HS-27A (cell line): ENCODE measurements at places on chromosomes 6 and 20.
A peak's percentile ranks its signal among the peaks of the same experiment; 100 is the strongest.

GRCh38 chr20:10005885-10006284, 28.9 kb upstream of the ANKEF1 start:
- no peak for DNase-seq

DNA sequence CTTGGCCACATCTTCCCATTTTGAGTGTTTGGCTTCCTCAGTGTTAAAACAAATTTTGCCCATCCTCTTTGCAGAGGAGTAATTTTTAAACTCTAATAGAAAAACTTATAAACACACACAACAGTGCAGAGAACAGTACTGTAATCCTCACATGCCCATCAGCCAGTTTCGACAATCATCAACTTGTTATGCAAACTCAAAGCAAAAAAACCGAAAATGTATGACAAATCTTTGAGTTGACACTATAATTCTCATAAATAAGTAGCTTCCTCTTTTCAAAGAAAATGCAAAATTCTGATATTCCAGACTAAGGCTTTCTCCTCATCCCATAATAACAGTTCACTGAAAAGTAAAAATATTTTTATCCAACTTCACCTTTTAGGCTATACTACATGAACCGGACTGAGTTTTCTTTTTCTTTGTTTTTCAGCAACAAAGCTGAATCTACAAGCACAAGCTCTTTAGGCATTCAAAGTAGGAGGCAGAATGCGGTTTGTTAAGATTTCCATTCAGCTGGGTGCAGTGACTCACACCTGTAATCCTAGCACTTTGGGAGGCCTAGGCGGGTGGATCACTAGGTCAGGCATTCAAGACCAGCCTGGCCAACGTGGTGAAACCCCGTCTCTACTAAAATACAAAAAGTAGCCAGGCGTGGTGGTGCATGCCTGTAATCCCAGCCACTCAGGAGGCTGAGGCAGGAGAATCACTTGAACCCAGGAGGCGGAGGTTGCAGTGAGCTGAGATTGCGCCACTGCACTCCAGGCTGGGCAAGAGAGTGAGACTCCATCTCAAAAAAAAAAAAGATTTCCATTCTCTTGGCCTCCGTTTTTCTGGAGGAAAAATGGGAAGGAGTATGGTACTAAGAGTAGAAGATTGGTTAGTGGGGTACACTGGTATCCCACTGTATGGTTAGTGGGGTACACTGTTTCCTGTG, 74.8 kb downstream of the GCNT2 start:
- DNase-seq: no peak

DNA sequence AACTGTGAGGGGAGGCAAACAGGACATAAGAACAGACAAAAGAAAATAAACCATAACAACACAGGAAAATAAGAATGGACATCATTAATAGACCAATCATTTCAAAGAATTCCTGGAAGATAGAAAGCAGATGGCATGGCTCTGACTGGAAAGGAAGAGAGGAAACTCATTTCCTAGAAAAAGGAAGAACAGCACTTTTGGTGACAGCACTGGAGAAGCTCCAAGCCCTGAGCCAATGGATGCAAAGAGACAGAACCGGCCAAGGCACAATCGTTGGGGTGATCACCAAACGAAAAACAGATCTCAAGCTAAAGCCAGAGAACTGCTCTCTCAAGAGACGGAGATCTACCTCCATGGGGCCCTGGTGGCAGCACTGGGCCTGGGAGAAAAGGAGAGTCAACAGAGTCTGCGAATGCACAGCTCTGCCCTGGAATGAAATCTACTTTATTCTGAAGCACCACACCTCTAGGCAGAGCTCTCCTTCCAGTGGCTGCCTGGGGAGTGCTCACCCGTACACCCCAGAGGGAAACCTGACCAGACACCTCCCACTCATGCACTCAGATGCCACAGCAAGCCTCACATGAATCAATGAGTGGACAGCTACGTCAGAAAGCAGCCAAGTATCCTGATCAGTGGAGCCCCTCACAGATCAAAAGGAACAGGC, 24.2 kb downstream of the KIAA0319 start:
- no peak for DNase-seq

DNA sequence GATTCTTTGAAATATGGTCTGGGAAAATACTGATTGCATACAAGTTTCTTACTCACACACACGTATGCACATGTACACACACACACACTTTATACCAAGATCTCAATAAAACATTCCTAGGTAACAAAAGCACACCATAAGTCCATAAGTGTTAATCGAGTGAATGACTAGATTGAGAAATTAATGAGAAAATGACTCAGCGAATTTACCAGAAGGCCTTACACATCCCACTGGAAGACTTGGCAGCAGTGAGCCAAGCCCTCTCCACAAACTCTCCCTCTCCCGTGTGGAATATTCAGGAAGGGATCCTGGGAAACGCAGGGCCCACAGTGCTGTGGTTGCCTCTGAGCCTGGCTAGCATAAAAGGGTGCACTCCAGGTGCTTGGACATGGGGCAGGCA, 227.2 kb downstream of the LY86 start:
- DNase-seq: no peak

- DNase-seq: no peak
Observed at GRCh38 chr6:125169522-125169921, 15.9 kb downstream of the TPD52L1 start.

DNA sequence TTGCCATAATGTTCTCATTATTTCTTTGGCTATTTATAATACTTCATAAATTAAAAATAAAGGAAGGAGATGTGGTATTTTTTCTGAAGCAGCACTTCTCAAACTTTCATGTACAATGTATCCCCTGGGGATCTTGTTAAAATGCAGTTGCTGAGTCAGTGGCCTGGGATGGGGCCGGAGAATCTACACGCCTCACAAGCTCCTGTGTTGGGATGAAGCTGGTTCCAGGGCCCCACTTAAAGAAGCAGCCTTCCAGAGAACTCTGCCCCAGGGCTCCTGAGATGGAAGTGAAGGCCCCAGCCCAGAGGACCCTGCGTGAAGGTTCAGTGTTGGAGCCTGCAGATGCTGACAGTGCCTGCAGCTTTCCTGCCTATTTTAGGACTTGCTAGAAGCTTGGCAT, 40.1 kb upstream of the SLC23A2 start:
- no peak for DNase-seq

DNA sequence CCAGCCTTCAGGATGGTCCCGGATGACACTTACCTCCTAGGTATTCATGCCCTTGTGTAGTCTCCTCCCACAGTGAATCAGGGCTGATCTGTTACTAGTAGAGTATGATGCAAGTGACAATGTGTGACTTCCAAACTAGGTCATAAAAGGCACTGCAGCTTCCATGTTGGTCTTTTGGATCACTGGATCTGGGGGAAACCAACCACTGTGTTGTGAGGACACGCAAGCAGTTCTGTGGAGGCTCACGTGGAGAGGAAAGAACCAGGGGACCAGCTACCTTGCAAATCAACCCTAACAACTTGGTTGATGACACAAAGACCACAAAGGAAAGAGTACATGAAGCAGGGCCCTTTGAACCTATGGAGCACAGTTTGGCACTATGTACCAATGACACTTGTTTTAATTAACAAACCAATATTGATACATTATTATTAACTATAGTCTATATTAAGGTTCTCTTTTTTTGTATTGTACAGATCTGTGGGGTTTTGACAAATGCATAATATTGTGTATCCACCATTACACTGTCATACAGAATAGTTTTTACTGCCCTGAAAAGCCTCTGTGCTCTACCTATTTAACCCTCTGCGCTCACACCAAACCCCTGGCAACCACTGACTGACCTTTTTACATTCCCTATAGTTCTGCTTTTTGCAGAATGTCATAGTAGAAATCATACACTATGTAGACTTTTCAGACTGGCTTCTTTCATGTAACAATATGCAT, 16.3 kb upstream of the SDCBP2 start:
- no peak for DNase-seq

- no peak for DNase-seq
Observed at GRCh38 chr6:32492351-32492750, 37.7 kb downstream of the HLA-DRB5 start.

DNA sequence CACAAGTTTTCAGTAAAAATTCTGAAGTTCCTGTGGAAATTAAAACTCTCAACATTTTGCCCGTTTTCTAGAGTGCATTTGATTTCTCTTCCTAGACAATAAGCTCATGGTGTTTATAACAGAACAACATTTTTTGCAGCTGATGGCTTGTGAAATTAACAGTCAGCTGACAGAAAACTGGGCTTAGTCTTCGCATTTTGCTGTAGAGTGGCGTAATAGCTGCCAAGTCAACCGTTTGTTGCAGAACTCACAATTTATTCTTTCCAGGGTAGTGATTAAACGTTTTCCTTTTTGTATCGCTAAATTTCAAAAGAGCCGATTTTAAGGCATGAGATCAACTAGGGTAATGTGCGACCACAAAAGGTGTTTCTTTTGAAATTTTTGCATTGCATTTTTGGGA, 1.4 kb downstream of the SPO11 start:
- DNase-seq: no peak

- DNase-seq: no peak
Observed at GRCh38 chr20:11132819-11133415, 459.1 kb upstream of the JAG1 start.

DNA sequence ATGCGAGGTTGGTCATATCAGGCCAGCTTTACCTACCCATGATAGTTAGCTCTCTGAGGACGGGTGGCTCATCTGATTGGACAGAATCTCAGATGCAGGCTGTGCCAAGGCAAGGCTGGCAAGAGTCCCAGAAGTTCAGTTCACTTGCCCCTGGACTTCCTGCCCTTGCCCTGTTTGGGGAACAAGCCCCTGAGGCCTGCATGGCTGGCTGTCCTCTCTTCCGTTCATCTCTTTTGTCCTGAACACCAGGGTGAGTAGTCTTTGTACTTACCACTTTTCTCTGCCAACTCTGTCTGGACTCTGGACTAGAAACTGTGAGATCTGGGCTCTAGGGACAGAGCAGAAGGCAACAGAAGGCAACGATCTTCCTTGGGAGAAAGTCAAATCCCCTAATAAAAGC, 769.9 kb downstream of the QKI start:
- DNase-seq: no peak

DNA sequence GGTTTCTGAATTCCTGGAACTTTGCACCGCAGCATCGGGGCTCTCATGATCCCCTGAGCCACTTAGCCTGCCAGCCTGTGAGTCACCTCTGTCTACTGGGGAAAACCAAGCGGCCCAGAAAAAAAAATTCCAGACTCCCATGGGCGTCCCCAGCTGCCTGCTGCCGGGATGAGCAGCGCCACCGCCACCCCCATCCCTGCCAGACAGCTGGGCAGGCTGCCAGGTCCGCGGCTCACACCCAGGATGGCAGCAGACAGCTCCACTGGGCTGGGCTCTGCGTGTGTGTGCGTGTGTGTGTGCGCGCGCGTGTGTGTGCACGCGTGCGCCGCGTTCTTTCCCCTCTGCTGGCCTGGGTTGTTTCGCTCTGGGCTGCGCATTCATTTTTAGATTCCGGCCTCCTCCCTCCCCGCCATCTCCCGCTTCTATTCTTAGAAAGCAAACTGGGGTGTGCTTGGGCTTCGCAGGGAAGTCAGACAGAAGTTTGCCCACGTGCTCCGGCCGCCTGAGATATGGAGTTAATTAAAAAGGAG, 38.9 kb upstream of the PMEPA1 start:
- peak; percentile 71 for DNase-seq

DNA sequence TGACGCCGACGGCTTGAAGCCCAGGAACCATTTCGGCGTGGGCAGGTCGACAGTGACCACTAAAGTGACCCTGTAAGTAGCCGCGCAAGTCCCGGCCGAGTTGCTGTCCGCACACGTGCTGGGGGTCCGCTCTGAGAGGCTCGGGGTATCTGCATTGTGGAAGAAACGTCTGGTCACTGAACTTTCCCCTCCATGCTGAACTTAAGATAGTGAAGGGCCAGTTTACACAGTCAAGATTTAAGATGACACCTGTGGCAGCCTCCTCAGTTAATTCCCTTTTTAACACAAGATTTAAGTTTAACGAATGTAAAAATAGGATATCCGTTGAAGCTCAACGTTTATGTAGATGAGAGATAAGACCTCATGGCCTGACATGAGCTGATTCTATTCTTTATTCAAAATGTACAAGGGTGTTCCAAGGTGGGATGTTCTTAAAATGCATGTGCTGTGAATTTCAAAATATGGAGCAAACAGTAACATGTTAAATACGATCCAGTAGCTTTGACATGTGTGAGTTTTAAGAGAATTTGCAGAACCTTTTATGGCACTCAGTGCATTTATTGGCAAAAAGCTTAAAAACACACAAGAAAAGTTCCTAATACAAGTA, 116.2 kb downstream of the RTN4IP1 start:
- DNase-seq: no peak

GRCh38 chr6:74902846-74903245, 303.0 kb downstream of the COL12A1 start:
- no peak for DNase-seq

GRCh38 chr6:90544081-90544480, 42.8 kb downstream of the MAP3K7 start:
- no peak for DNase-seq

DNA sequence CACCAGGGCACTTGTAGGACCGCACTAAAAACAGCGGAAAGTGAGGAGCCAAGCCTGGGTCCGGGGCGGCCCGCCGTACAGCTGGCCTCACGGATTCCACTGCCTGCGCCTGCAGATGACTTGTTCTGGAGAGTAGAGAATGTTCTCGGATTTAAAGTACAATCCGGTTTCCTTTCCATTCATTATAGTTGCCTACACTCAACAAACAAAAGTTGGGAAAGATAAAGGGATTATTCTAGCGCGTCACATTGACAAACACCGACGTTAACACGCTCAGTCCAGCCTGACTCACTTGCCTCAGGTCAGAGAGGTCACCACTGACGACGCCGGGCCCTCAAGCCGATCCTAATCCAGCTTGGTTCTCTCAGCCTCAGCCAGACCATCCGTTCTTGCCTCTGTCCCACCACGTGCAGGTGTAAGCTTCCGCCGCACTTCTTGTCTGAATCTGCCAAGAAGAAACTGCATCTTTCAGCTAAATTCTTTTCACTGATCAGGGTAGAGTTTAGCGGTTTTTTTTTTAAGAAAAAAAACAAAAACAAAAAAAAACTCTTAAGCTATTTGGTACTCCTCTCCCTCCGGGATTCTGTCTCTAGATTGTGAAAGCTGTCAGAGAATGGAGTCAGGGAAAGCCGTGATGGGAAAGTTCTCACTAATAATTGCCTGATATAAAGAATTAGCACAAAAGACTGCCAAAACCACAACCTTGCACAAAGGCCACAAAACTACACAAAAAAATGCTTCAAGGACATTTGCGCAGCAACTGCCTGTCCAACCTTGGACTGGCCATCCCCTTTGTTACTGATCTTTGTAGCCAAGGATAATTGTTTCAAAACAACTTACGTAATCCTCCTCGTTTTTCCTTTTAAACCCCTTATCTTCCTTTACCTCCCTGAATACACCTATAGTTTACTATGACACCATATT, 1.1 kb upstream of the PHF10 start:
- no peak for DNase-seq
